ENCODE measurements at places on chromosomes 5 and 9.

GRCh38 chr5:3886524-3887451 lies 291.2 kb downstream of the IRX1 start:
- no peak for DNase-seq

DNA sequence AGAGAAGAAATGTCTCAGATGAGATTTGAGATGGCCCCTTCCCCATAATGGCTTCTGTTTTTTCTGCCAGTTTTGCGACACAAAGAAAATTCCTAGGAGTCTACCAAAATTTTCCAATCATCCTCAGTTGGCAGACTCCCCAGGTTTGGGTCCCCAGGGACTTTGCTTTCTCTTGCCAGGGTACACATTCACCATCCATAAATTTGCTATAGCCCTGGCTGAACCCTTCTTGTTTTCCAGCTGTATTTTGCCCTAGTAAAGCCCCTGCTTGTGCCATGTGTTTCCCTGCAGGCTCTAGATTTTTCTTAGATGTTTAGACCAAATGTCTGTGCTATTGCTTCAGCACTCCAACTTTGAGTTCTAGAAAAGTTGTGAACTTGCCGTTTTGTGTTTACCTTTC lies 283.2 kb downstream of the ANXA1 start:
- DNase-seq, result no peak

GRCh38 chr5:129748913-129749880 lies 1.3 kb downstream of the MINAR2 start:
- DNase-seq, result no peak

DNA sequence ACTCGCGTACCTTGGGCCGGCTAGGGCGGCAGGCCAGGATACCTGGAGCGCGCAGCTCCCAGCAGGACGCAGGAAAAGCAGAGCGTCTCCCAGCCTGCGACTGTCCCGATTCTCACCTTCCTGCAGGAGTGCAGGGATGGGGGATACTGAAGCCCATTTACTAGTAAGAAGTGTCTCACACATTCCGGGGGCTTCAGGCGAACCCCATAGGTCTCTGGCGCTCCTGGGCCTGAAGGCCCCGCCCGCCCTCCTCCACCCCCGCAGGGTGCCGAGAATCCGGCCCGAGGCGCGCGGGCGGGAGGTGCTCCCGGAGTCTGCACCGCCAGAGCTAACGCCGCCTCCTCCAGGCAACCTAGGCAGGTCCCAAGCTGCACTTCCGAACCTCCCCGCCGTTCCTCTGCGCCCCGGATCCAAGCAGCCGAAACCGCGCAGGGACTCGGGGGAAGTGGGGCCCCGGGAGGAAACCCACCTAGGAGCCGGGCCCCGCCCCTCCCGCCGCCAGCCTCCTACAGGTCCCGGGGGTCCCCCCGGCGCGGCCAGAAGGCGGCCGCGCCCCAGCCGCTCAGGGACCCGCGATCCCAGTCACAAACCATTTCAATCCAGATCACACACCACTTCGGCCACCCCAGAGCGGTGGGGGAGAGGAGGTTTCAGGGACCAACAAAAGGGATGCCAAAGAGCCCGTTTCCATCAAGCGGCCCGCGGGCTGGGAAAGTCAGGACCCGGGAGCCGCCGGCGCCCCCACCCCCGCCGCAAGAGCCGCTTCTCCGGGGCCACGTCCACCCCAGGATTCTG lies 1.2 kb downstream of the ROR2 start:
- DNase-seq, result peak; percentile 68

DNA sequence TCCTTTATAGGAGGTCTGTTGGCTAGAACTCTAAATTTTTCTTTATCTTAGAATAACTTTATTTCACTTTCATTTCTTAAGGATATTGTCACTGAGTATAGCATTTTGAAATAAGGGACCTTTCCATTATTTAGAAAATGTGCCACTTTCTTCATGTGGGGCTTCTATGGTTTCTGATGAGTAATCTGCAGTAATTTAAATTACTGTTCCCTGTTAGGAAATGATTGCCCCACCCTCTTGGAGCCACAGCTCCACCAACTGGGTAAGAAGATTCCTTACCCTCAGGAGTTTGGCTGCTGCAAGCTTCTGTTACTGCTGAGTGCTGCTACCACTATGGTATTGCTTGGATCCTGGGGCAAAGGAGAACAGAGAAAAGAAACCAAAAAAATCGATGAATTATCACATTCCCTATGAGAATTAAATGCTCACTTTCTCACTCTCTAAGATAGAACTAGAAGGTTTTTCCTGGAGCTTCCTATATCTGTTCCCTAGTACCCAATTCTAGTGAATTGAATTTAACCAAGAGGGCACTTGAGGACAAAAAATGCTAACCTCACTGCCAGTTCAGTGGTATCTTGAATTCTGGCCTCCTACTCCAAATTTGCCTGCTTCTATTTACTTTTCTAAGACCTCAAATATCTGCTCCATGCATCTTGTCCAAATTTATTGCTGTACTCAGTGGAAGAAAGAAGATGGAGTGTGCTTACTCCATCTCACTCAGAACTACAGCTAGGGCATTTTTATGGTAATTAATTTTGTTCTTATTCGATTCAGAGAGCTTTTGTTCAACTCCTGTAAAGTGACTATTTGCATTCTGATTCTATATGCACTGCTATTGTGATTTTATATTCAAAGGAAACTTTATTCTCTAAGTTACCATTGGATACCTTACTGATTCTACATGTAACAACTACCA lies 2111.3 kb downstream of the MAT2B start:
- peak; percentile 62 for DNase-seq

- DNase-seq, result no peak
Observed at GRCh38 chr5:3825531-3826451, 230.2 kb downstream of the IRX1 start.

DNA sequence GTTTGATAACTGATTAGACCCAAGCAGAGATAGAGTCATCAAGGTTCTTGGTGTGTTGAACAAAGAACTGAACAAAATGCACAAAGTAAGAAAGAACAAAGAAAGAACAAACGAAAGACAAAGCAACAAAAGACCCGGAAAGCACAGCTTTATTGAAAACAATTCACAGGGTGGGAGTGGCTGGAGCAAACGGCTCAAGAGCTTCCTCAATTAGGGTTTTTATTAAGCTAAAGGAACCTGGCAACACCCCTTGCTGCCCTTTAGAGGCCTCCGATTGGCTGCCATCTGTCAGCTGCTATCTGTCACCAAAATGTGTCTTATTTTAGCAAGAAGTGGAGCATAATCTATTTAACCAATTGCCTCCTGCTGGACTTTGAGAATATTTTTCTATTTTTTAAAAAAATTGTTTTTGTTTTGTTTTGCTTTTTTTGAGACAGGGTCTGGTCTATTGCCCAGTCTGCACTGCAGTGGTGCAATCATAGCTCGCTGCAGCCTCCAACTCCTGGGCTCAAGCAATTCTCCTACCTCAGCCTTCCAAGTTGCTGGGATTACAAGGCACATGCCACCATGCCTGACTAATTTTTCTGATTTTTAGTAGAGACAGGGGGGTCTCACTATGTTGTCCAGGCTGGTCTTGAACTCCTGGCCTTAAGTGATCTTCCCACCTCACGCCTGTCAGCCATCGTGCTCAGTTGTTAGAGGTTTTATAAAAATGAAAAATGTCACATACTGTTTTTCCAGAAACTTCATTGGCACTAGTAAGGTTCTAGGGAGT lies 7.7 kb upstream of the ABO start:
- no peak for DNase-seq

DNA sequence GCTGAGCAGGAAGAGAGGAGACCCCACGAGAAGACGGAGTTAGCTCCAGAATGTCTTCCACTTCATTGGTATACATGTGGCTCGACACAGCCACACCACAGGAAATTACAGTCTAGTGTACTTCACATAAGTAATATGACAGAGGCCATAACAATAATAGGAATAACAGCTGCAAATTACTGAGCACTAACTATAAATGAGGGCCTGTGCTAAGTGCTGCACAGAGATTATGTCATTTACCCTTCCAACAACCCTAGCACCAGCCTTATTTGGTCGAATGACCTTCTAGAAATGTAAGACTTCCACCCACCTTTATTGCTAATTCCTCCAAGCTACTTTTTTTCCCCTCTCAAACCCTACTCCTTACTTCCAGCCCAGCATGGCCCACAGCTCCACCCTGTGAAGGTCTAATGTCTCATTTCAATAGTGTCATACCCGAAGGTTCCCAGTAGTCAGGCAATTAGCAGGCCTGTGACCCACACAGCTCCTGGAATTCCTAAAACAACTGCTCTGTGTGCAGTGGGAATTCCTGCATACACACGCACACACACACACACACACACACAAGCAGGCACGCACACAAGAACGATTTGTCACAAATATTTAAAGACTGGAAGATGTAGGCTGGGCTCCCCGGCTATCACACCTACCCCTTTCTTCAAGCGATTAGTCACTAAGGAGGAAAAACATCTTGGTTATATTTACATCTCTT lies 134.5 kb downstream of the FRMD3 start:
- peak; percentile 4 for DNase-seq

DNA sequence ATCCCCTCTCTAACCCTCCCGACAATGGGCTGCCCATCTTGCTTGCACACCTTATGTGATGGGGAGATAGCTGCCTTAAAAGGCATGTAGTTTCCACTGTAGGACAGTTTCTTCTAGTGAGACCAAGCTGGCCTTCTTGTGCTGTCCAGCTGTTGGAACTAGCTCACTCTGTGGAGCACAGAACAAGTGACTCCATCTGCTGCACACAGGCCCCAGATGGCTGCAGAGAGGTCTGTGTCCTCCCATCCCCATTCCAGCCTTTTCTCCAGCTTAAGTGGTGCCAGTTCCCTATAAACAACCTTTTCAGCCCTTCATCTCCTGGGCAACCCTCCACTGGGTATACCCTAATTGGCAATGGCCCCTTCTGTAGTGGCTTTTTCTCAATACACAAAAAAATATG lies 18.7 kb upstream of the PSD2 start:
- DNase-seq, result no peak

- no peak for DNase-seq
Observed at GRCh38 chr9:87395804-87396479, 101.7 kb upstream of the DAPK1 start.

DNA sequence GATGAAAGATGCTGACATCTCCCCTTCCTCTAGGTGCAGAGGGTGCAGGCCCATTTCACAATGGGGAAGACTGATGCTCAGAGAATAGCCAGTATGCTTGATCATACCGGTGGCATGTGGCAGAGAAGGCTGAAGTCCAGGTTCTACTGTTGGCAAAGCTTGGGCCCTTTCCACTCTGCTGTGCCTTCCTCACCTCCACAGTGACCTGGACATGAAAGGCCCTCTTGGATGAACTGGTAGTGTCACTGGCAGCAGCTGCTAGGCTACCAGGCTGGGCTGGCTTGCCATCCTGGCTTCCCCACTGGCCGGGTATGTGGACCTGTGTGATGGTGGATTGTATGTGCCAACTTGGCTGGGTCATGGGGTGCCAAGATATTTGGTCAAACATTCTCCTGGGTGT lies 92.0 kb downstream of the GADD45G start:
- no peak for DNase-seq

DNA sequence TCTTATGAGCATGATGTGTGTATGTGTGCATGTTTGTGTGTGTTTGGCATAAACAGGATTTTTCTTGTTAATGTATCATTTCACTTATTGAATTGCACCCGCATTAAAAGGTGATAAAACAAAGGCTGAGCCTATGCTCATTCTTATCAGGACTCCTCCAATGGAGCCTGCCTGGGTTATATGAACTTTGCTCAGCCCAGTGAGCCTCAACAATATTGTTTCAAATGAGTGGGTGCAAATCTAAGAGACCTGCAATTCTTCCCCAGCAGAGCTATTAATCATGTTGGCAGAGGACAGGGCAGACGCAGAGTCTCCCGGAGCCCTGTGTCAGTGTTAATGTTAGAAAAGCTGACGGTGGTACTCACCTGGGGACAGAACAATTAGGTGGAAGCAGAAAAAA lies 71.6 kb downstream of the SH3RF2 start:
- DNase-seq, result no peak

GRCh38 chr9:89207026-89207425 lies 28.4 kb upstream of the SHC3 start:
- DNase-seq, result no peak

DNA sequence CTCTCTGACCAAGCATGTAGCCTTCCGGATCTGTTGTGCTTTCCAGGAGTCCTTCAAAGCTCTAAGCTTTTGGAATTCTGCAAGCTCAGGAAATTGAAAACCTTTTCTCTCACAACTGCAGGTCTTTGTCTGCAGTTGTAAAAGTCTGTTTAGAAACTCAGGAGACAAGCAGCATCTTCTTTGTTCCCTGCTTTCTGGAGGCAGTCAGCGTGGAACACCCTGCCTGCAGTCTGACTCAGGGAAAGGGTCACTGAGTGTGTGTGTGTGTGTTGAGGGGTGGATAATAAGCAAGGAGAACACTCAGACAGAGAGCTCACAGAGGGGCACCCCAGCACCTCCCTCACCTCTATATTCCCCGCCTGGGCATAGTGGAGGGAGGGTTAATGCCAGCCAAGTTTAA lies 29.1 kb downstream of the KCNIP1 start:
- DNase-seq, result no peak

GRCh38 chr5:16906255-16906654 lies 29.8 kb downstream of the MYO10 start:
- DNase-seq, result no peak

Measured in iris pigment epithelial cell (primary cell).